CD4-positive, CD25-positive, alpha-beta regulatory T cell (primary cell): ENCODE measurements at places on chromosomes 5 and 9. TPM values are rescaled to one million over a fixed set of nuclear protein-coding genes. Genes with fewer than 3 reads are reported as not detected.

The DAB2 gene
- 4.2 TPM for total RNA-seq

The SLC9A3 gene
- total RNA-seq = 2.0 TPM

The WDR38 gene
- total RNA-seq = not detected

The MZB1 gene
- total RNA-seq = 2.2 TPM

The ZNF300 gene
- total RNA-seq = 0.54 TPM

The SLC25A2 gene
- 0.74 TPM for total RNA-seq

The ABLIM3 gene
- 1.8 TPM for total RNA-seq

The RGS7BP gene
- total RNA-seq = not detected

The PCDHGB6 gene
- not detected for total RNA-seq

The SGCD gene
- total RNA-seq = not detected

The NNT gene
- 55.3 TPM for total RNA-seq

The OR1J2 gene
- 0.42 TPM for total RNA-seq

The LCP2 gene
- 351 TPM for total RNA-seq

The TAF1L gene
- not detected for total RNA-seq

The EGFL7 gene
- 1.7 TPM for total RNA-seq

The ENTREP1 gene
- total RNA-seq = not detected

The LRRC70 gene
- total RNA-seq = 4.6 TPM

The ANKHD1 gene
- total RNA-seq = 227 TPM

The ISCA1 gene
- total RNA-seq = 91.7 TPM

The PCDHA9 gene
- total RNA-seq = not detected

The CDH10 gene
- total RNA-seq = not detected

The SLCO6A1 gene
- total RNA-seq = not detected

The ENTPD2 gene
- total RNA-seq = not detected

The RECK gene
- 6.5 TPM for total RNA-seq

The PCDHB6 gene
- not detected for total RNA-seq

The BARX1 gene
- not detected for total RNA-seq

The SPATA31D4 gene
- total RNA-seq = not detected

The EDIL3 gene
- total RNA-seq = not detected

The PCDHB5 gene
- total RNA-seq = not detected

The LCN9 gene
- total RNA-seq = not detected

The FANCC gene
- 7.5 TPM for total RNA-seq

The STRBP gene
- total RNA-seq = 16.8 TPM

The CBY3 gene
- not detected for total RNA-seq

The RNF208 gene
- total RNA-seq = 1.2 TPM

The PCDHGA11 gene
- not detected for total RNA-seq

The ABCA2 gene
- total RNA-seq = 135 TPM

The TAF11L5 gene
- total RNA-seq = not detected

The SLC28A3 gene
- total RNA-seq = not detected

The SAXO1 gene
- 0.30 TPM for total RNA-seq
